Stimulated activated CD4-positive, alpha-beta T cell treated with anti-CD3 and anti-CD28 coated beads, Interleukin-15, amount 100 ng/mL, for 1 hour (primary cell): ENCODE measurements at places on chromosomes 5 and 9.

GRCh38 chr5:158967541-158967940, 132.2 kb downstream of the EBF1 start:
- no peak for DNase-seq

- DNase-seq = no peak
Measured at GRCh38 chr9:129919841-129920240, 84.6 kb downstream of the USP20 start.

DNA sequence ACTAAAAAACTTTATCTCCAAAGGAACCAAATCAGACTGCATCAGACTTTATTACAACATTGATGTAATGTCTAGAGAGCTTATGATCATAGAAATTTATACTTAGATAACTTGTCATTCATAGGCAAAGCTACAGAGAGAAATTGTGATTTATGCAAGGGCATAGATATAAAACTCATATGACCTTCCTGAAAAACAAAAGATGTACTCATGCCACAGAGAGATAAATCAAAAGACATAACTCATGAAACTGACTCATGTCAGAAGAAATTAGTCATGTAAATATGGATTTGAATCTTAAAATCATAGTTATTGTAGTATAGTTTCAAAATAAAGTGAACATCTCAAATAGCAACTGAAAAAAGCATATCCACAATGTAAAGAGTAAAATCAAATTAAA, 186.2 kb downstream of the GABBR2 start:
- DNase-seq = no peak

DNA sequence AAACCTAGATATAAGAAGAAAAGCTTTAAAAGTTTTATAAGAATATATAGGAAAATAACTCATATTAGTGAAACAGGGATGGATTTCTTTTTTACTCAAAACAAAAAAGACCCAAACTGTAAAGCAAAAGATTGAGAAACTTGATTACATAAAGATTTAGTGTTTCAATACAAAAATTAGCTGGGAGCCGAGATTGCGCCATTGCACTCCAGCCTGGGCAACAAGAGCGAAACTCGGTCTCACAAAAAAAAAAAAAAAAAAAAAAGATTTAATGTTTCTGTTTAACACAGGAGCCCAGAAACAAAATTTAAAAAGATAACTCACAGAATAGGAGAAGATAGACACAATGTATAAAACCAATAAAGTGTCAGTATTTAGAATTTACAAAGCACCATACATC, 45.2 kb downstream of the CDC14B start:
- DNase-seq = no peak

DNA sequence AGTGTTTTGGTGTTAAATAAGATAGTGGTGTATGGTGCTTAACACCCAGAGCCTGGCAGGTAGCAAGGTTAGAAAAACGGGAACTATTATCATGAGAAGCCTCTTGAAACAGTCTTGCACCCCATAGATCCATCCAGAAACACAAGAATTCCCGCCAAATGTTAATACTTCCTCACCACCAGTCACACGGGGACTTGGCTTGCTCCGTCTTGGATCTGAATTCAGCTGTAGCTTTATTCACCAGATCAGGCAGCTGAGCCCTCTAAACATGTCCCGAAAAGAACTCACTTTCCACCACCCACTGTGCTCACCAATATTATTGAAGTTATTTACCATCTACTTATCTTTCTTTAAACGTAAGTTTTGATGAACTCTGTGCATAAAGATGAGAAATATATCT, 101.6 kb upstream of the PTPN3 start:
- no peak for DNase-seq

- no peak for DNase-seq
Measured at GRCh38 chr9:69460012-69460411, 135.0 kb downstream of the ENTREP1 start.

GRCh38 chr5:117204404-117204803, 629.8 kb upstream of the SEMA6A start:
- no peak for DNase-seq

- no peak for DNase-seq
Measured at GRCh38 chr5:129766798-129767197, 18.9 kb downstream of the MINAR2 start.

GRCh38 chr9:71760901-71761300, 7.4 kb downstream of the CEMIP2 start:
- no peak for DNase-seq

DNA sequence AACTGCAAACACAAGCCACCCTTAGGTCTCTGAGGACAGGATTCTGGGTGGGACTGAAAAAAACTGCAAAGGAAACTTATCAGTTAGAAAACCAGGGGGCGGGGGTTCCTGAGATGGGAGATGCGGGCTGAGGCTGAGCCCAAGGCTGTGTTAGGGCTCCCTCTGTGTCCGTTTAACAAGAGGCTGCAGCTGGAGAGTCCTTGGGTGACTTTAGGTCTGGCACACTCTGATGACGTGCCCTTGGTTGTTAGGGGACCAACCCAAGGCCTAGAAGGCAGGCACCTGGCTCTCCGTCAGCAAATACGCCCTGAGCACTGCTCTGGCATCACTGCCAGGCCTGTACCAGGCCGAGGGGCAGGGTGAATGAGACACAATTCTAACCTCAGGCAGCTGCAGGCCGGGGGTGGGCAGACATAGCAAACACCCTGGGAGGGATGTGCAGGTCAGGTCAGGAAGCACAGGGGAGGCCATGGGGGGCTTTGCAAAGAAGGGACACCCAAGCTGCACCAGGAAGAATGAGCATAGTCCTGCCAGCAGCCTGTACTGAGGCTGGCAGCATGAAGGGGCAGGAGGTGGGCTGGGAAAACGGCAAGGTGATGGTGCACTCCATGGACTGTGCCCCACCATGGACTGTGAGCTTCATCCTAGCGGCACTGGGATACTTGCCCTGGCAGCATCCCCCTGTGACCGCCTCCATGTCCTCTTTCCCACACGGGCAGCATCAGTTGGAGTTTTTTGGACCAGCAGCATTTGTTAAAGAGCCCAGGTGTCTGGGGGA, 137.9 kb downstream of the GABBR2 start:
- DNase-seq = no peak

DNA sequence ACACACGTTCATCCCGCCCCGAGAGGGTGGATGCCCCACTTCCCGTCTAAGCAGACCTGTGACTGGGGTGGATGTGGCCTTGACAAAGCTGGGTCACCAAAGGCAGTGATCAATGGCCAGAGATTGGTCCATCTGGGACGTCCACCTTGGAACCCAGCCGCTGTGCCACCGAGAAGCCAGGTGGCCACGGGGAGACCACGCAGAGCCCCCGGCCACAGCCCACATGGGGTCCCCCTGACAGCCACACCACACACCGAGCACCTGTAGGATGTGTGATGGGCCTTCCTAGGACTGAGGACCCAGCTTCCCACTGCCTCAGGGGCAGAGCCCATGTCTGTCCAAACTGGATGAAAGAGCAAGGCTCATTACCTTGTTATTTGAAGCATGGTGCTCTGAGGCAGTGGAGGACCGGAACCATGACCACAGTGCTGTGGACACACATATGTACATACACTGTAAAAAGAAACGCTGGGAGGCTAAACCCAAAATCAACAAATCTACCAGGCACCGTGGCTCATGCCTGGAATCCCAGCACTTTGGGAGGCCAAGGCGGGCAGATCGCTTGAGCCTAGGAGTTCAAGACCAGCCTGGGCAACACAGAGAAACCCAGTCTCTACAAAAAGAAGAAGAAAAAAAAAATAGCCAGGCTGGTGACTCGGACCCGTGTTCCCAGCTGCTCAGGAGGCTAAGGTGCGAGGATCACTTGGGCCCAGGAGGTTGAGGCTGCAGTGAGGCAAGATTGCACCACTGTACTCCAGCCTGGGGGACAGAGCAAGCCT, 50.1 kb downstream of the MRPL36 start:
- DNase-seq = no peak

DNA sequence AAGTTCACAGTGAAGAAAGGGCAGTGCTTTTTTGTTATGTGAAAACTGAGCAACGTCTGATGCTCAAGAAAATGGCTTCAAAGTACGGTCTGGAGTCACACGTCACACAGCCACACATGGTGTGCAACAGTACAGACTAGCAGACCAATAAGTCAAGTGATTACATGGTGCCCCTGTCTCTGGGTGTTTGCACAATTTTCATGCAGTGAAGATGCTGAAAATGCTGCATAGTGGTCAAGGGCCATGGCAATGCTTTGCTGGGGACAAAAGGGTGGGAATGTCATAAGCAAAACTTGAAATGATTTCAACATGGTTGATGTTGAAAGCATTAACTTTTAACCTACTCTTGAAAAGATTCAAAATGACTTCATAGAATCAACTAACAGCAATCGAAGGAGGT, 231.2 kb downstream of the EBF1 start:
- DNase-seq = no peak

- no peak for DNase-seq
Measured at GRCh38 chr9:89941875-89942274, 337.1 kb downstream of the GADD45G start.

DNA sequence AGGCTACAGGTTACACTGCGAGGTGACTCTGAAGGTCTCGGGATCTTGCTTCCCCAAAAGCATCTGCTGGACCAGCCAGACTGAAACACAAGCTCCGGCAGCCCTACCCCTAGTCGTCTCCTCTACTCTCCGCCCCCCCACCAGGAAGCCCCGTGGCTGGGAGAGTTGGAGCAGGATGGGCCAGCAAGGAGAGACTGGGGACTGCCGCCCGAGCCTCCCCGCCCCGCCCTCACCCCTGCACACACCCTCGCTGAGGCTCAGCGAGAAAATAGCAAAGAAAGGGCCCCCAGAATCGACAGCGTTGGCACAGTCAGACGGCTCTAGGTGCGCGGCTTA, 1.3 kb downstream of the TRIM7 start:
- no peak for DNase-seq
